ENCODE measurements at places on chromosomes 2 and 18.

DNA sequence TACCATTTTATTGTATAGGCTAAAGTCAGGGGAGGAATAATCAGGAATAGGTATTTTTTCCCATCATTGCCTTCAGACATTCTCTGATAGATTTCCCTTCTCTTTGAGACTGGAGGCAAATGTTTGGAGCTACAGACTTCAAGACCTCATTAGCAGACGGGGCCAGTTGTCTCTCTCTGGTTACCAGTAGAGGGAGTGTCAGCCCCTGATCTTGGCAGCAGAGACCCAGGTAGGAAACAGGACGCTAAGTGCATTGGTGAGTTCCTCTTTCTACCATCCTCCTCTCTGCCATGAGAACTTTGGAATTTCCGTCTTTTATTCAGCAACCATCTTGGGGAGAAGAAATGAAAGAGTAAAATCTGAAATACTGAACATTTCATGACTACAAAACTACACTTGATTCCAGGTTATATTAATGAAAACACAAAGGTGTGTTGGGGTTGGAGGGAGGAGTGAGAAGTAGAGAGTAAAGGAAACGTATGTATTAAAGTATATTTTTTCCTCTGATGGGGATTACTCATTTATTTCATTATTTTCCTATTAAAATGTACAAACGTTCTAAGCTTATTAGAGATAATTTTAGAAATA is 186.2 kb upstream of the GCFC2 start:
- DNase-seq: peak; percentile 1

- DNase-seq: no peak
Measured at GRCh38 chr2:134325696-134326095, 71.8 kb downstream of the MGAT5 start.

GRCh38 chr2:45009303-45009927 is at the start of gene SIX2:
SIX2 (minus strand) TSS chr2:45009452; CDS start chr2:45009110, 342 bp downstream.
- peak; percentile 73 for DNase-seq

GRCh38 chr2:44771522-44771921 is 170.0 kb upstream of the SIX3 start:
- DNase-seq: no peak

DNA sequence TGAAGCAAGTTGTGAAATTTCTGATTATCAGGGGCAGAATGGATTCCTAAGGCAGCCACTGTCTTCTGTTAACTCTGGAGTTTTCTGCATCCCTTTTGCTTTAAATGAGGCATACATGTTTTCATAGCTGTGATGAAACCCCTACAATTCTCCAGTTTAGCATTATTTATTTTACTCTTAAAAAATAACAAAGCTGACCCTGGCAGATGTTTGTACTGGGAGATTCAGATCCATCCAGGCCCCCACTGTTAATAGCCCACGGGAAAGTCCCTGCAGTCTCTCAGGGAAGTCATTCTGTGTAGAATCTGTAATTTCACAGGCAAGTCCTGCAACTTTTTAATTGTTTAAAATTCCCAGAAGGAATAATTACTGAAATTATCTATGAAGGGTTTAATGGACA is 353 bp upstream of the SULT1C4 start:
- no peak for DNase-seq

DNA sequence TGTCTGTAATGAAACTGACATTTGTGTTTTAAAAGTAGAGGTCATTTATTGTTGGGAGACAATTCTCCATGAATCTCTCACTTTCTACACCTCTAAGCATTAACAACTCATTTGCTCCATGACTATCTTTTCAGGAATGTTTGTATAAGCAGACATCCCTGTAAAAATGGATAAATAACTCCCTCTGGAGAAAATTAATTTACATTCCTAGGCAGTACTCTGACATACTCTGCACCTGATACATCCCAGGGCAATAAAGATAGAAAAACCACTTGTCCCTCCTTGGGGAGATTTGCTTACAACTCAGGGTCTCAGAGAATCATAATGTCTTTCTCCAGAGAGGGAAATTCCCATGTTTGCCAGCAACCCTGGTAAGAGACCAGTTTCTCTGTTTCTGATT is 1037.7 kb upstream of the SLC39A10 start:
- no peak for DNase-seq

DNA sequence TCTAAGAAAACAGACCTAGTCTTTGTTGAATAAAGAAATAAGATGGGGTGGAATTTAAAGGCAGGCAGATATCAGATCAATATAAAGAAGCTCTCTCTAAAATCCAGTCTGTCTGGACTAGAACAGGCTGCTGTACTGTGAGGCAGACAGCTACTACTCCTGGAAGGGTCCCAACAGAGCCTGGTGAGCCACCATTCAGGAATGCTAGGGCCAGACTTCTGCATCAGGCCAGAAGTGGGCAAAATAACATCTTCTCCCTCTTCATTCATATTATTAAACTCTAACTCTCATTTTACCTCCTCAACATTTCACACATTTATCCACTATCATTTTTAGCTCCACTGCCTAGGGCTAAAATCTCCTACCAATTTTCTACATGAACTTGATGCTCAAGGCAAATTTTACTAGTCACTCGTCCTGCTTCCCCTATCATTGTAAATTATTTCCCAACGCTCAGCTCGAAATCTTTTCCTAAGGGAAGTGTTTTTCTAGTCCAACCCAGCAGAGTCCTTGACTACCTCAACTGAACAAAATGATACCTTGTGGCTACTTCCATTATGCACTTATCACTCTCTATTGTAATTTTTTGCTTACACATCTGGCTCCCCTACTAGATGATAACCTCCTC is 45.2 kb upstream of the GLS start:
- DNase-seq: no peak

GRCh38 chr2:218638372-218638771 is 21.1 kb downstream of the ZNF142 start:
- no peak for DNase-seq

DNA sequence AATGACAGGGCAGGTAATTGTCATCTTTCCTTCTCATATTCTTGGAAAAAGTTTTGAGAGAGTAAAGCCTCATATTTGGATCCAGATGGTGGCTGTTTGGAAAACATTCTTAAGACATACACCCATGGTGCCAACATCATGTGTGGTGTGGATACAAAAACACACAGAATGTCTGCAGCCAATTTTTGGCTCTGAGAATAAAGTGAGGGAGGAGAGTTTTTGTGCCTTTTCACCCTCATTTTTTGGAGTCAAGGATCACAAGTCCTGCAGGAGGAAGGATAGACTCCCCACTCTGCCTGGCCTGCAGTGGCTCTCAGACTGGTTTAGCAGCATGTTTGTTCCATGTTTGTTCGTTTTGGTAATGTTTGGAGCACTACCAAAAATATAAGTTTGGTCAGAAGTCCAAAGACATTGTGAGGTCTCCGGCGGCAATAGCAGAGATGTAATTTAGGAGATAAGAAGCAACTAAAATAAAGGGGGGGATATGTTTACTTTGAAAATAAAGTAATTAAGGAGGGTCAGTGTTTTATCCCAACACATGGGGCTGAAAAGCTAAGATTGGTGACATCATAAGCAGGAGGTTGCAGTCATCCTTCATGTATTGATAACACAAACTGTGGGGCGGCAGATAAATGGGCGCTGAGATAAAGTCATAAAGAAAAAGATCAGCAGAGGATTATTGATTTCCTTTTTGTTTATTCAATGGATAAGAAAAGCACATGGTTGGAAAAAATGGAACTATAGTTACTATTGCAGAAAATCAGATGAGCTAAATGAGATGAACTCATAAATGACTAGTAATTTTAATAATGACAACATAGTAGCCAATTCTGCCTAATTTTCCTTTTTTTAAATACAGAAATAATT is 655 bp downstream of the NOSTRIN start:
- no peak for DNase-seq

GRCh38 chr2:95270541-95271081 is 3.6 kb upstream of the PROM2 start:
- DNase-seq: no peak

GRCh38 chr18:9356976-9357375 is 22.4 kb downstream of the TWSG1 start:
- DNase-seq: no peak

GRCh38 chr2:196442211-196442610 is 197.3 kb upstream of the CCDC150 start:
- DNase-seq: no peak

GRCh38 chr2:7685342-7686015 is 768.3 kb downstream of the RNF144A start:
- no peak for DNase-seq

DNA sequence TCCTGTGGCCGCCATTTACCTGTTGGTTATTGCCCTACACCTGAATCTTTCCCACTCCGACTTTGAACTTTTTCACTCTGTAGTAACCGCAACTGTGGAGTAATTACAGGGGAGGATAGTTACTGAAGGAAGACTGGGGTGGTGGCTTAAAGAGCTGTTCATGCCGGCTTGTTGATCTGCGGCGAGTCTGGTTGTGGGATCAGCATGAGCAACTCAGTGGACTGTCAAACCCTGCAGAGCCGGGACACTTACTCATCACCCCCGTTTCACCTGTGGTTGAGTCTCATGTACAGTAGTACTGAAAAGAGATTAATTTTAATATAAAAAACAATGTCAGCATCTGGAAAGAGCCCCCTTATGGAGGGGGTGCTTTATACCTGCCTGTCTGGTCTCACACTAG is 2.1 kb downstream of the ASB1 start:
- no peak for DNase-seq

DNA sequence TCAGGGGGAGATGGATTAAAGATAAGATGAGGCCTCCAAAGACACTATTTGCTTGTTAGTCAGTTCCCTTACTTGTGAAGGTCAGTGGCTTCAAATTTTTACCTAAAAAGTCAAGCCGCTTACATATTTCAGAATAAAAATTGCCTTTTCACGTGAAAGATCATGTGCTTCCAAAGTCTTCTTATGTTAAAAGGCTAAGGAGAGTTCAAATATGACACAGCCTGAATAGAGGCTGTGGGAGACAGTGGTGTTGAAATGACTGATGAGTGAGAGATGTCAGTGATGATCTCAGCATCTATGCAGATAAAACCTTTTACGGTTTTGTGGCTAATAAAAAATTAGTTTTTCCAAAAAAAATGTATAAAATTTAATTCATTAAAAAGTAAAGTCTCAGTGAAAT is 40.5 kb downstream of the UPP2 start:
- DNase-seq: no peak

DNA sequence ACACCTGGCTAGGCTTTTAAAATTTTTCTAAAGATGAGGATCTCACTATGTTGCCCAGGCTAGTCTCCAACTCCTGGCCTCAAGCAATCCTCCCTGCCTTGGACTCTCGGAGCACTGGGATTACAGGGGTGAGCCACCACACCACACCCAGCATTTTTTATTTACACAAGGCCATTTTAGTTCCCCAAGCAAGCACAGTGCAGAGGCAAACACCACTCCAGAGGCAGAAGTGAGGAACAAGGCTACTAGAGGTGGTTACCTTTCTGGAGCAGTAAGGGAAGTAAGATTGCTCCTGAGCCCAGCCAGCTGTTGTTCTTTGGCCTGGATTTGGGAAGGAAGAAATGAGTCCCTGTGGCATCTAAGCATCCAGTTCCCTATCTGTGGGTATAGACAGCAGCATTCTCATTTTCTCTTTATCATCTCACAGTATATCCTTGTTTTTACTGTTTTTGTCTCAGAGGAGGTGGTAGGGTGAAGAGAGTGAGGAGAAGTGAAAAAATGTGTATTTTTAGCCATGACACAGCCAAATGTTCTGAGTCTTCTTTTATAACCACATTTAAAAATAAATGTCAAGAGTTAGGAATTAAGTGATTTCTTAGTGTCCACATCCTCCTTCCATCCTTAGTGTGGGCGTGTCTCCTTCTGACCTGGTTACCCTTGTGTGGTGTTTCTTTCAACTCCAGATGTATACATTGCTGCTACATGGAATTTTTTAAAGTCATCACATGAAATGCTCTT is 10.5 kb upstream of the TTC39C start:
- no peak for DNase-seq

- no peak for DNase-seq
Measured at GRCh38 chr2:226836548-226836885, 663 bp downstream of the RHBDD1 start.

DNA sequence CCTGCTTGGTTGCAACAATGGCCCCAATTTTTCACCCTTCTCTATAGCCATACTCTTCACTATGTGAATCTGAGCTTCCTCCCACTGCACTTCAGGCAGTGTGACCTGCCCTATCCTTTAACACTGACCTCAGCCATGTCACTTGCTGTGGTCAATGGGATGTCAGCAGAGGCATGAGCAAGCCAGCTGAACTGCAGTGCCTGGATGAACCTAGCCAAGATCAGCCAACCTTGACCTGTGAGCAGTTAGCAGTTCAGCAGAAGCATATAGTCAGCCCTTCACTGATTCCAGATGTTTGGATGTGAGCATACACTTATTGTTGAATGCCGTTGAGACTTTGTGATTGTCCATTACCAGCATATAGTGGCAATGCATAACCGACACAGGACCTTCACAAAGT is 63.4 kb upstream of the BOD1L2 start:
- no peak for DNase-seq

GRCh38 chr2:204665207-204665606 is 119.9 kb downstream of the PARD3B start:
- DNase-seq: no peak

DNA sequence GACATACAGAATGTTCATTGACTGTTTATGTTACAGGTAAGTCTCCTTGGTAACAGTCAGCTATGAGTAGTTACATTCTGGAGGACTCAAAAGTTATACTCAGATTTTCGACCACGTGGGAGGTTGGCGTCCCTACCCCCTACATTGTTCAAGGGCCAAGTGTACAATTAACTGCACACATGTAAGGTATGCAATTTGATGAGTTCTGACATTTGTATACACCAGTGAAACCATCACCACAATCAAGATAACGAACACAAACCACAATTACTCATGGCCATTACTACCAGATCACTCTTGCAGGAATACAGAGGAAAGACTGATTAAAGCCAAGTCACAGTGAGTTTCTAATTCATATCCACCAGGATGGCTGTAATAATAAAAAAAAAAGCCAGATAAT is 39.6 kb upstream of the LDLRAD4 start:
- DNase-seq: no peak

- no peak for DNase-seq
Measured at GRCh38 chr18:76465630-76466409, 29.2 kb downstream of the ZNF516 start.

DNA sequence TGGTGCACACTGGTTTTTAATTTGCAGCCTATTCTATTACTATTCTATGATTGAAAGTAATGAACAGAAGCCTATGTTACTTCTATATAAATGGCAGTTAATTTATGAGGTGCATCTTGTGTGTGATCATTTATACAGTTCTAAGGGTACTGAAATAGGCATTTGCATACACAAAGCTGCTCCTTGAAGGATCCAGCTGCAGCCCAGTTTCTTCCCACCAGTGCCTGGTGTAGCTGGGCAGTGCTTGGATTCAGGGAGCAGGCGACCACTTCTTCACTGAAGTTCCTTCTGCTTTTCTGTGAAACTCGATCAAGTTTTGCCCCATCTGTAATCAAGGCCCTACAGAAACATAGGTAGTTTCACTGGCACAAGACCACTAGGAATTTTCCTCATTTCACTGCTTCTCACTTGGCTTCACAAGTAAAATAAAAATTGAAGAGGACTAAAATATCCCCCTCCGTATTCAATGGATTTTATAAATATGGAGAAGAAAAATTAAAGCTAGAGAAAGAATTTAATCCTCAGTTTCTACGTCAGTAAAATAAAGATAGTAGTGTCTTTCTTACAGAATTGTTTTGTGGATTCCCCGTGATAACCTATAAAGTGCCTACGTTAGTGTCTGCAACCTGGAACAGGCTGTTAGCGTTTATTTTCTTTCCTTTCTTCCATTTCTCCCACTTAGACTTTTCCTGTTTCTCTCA is 1.7 kb upstream of the LPIN2 start:
- no peak for DNase-seq

GRCh38 chr2:238404406-238405216 is 22.1 kb upstream of the ASB1 start:
- DNase-seq: no peak
